ENCODE measurements at places on chromosomes 13 and 19.

GRCh38 chr13:28744091-28744536 lies 25.3 kb upstream of the SLC46A3 start:
- no peak for DNase-seq

DNA sequence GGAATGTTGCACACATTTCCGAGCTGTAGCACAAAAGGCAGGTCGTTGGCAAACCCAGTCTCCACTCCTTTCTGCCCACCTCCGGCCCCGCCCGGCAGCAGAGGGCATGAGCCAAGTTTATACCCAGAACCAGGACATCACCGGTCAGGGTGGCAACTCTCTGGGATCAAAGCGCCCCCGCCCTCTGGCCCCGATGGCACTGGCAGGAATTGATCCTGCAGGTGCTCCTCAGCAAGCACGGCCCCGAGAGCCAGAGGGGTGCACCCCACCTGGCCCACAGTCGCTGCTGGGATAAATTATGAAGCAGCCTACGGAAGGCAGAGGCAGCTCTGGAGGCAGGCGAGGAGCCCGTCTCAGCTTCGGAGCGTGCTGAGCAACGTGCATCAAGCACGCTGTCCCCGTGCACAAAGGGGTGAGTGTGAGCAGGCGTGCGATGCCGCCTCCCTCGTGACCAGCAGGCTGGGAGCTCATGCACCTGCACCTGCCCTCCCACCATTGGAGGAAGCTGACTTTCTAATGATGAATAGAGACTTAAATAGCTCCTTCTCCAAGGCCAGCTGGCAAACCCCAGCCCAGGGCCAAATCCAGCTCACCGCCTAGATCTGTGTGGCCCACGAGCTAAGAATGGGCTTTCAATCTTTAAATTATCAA lies 25.7 kb downstream of the SHC2 start:
- DNase-seq, result no peak

DNA sequence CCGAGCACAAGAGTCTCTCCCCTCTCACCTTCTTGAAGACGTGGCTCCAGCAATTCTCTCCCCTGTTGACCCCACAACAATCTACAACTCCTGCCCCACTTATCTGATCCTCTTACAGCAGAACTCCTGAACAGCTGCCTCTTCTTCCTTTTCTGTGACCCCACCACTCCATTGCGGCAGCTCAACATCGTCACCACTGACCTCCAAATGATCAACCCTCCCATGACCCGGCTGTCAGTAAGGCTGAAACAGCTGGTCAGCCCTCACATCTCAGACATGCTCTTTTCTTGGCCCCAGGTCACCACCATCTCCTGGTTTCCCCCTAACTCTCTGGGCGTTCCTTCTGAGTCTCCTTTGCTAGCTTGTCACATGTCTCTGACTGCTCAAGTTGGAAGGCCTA lies 1.8 kb downstream of the EXOSC5 start:
- DNase-seq, result no peak

- no peak for DNase-seq
These were observed 308.1 kb downstream of the COG6 start for GRCh38 chr13:39963612-39964011.

DNA sequence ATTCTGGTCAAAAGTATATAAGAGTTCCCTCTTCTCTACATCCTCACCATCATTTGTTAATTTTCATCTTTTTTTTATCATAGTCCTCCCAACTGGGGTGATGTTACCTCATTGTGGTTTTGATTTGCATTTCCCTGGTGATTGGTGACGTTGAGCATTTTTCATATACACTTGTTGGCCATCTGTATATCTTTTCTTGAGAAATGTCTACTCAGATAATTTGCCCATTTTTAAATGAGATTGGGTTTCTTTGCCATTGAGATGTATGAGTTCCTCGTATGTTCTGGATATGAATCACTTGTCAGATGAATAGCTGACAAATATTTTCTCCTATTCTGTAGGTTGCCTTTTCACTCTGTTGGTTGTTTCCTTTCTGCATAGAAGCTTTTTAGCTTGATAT lies 2.4 kb downstream of the CD33 start:
- DNase-seq, result no peak

DNA sequence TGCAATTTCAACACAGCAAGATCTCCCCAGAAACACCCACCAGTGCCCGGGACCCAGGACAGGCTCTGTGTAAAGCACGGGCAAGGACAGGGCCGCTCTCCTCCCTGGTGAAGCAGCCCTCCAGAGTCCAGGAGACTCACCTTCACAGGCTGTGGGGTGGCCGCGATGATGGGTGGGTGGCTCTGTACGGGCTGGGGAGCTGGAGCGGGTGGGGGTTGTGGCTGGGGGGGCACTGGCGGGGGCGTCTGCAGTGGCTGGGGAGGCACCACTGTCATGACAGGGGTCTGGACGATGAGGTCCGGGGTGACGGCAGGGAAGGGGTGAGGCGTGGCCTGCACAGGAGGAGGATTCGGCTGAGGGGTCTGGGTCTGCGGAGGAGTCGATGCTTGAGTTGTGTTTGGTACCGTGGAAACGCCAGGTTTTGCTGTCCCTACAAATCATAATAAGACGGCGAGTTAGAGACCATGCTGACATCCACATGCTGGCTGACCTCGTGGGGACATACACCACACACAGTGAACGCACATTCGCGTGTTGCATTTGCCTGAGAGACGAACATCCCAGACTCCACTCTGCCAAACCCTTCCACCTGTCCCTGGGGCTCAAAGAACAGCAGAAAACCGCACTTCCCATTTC lies 33.1 kb upstream of the EPHX3 start:
- no peak for DNase-seq

DNA sequence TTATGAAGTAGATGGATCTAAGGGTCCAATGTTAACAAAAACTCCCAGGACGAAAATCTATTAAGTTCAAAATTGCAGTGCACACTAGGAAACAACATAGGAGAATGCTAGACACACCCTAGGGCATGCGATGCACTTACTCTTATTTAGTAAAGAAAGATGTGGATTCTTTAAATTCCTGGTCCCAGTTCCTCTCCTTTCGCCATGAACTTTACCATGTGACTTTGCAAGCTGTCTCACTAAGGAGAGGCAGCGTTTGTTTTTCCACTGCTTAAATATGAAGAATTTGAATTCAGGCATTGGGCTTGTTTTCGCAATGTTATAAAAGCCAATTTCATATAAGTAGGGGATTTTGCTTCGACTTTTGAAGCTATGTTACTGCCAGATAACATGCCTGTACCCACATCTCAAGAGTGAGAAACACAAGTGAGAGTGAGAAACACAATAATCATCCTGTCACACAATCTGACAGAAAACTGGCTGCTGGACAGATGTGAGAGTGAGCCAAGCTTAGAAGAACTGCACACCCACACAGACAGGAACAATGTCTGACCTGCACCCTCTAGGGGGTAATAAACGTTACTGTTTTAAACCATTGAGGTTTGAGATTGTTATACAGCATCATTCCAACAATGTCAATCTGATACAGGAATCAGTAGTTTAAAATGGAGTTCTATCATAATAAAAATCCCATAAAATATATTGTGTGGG lies 1308.4 kb downstream of the SLITRK5 start:
- DNase-seq, result no peak

GRCh38 chr19:29812881-29813275 lies 1.1 kb downstream of the CCNE1 start:
- no peak for DNase-seq

GRCh38 chr19:13859361-13859880 lies 17.5 kb upstream of the NANOS3 start:
- no peak for DNase-seq

GRCh38 chr19:29173896-29174295 lies 39.1 kb downstream of the UQCRFS1 start:
- no peak for DNase-seq

- DNase-seq, result no peak
These were observed 438.1 kb downstream of the FGF9 start for GRCh38 chr13:22108979-22109378.

- no peak for DNase-seq
These were observed 1485.3 kb downstream of the PCDH9 start for GRCh38 chr13:65744836-65745235.

- no peak for DNase-seq
These were observed 287.5 kb downstream of the ATP8A2 start for GRCh38 chr13:25659091-25659795.

DNA sequence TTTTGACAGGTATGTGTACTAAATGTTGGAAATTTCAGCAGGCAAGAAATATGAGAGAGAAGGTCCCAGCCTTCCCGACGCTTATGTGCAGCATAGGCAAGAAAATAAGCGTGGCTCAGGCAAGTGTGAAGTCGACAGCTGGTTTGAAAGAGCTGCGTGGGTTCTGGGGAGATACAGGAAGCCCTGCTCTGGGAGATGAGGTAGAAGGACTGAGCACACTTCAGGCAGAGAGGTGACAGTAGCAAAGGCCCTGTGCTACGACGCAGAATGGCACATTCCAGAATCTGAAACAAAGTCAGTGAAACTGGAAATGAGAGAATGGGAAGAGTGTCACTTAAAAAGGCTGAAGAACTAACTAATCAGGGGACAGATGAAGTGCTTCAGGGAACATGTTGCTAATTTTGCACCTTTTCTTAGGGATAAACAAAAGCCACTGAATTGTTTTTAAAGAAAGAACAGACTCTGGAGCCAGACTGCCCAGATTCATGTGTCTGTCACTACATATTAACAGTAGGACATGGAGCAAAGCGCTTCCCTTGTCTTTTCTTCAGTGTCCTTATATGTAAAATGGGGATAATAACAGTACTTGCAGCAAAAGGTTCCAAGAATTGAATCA lies 160.1 kb downstream of the SPRY2 start:
- no peak for DNase-seq

- no peak for DNase-seq
These were observed 12.8 kb upstream of the PRKD2 start for GRCh38 chr19:46729696-46730095.

DNA sequence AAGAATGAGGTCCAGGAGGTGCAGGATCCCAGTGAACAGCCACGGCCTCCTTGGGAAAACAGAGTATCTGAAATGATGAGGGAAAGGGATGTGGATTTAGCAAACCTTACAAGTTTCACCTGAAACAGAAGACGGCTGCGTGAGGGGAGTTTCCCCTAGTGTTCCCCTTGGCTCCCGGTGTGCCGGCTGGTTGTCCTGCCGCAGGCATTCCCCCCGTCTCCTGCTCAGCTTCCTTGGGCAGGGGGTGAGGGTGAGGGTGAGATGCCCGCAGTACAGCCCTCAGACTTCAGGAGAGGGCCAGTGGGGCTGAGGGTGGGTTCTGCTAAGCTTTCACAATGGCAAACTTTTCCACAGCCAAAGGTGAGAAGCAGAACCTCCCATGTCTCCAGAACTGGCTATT lies 201.1 kb upstream of the SOX1 start:
- no peak for DNase-seq

- no peak for DNase-seq
These were observed 95.1 kb downstream of the NUFIP1 start for GRCh38 chr13:44894001-44894770.

DNA sequence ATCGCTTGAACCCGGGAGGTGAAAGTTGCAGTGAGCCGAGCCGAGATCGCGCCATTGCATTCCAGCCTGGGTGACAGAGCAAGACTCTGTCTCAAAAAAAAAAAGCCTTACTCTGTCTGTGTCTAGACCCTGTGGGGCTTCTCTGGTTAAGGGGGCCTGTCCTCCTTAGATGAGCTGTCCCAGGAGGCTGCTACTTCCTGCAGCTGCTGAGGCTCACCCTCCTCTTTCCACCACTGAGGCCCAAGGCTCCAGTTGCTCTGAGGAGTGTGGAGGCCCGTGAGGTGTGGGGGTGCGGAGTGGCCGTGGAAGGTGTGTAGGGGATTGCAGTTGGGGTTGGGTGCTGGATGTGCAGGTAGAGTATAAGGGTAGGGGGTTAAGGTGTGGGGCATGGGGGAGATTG lies 22.1 kb upstream of the RASA3 start:
- no peak for DNase-seq

DNA sequence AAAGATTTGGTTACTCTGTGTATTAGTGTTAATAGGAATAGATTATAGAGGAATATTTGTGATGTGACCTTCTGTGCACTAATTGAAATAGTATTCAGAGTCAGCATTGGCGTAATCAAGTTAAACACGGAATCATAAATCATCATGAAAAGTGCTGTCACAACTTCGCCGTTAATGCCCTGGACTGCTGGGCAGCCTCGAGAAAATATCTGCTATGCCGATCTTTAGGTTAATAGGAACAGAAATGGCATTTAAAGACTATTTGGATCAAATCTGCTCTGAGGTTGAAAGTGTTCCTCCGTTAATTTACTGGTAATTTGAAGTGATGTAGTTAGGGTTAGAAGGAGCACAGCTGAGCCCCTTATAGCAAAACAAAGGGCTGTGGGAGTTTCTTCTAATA lies 219.0 kb downstream of the MZT1 start:
- DNase-seq, result no peak

DNA sequence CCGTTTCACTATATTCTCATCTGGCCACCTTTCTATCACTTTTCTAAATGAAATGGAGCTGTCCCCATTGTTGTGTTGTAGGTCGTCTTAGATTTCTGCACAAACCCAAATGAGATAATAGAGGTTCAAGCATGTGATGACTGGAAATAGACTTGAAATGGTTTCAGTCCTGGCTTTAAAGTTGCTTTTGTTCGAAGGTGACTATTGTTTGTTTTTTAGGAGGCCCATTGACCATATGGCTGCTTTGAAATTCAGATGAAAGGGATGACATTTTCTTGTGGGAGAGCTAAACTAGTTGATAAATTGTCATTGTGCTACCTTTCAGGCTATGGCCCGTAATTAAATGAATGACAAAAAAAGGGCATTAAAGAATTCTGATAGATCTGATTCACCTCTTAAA lies 583.7 kb downstream of the GPC6 start:
- no peak for DNase-seq

GRCh38 chr19:33804021-33804799 lies 7.5 kb downstream of the KCTD15 start:
- DNase-seq, result no peak

- DNase-seq, result no peak
These were observed 86.9 kb downstream of the LHFPL6 start for GRCh38 chr13:39516096-39516495.

- DNase-seq, result no peak
These were observed 25.6 kb downstream of the CARM1 start for GRCh38 chr19:10896851-10897526.

DNA sequence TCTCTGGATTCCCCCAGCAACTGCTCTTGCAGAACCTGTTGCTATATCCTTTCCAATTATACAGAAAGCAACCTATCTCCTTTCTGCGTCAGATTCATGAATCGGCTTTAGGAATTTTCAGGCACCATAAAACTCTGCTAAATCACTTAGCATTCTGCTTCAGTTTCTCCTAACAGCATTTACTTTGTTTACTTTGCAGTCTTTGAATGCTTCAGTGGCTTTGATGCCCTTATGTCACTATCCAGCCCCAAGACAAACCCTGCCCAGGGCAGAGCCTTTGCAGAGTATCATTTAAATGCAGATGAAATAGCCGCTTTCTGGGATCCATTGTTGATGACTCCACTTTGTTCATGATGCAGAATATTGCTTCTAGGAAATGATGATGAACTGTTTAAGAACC lies 43.1 kb downstream of the SLITRK1 start:
- DNase-seq, result no peak

DNA sequence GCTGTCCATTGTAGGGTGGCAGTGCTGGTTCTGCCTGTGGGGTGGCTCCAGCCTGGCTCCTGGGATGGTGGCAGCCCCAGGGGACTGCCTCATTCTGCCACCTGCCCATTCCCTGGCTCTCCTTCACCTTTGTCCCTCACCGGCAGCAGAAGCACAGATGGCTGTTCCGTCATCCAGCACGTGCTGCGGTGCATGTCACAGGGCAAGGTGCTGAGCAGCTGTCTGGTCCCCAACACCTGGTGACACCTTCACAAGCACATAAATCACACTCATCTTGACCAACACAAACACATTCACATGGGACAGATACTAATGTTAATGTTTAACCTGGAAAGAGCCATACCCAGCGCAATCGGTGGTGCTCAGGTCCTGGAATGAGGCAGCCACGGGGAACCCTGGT lies 126.8 kb downstream of the UQCRFS1 start:
- DNase-seq, result no peak
